ENCODE measurements at places on chromosomes 6 and 20. TPM values are rescaled to one million over a fixed set of nuclear protein-coding genes. Genes with fewer than 3 reads are reported as not detected.

GRCh38 chr6:43287717-43288679 lies 10.1 kb upstream of the SLC22A7 start:
- H3K4me3 ChIP-seq = no peak overlapping the region
- no peaks in the 10 kb centered on the region for H3K36me3 ChIP-seq

- no peaks in the 10 kb centered on the region for H3K36me3 ChIP-seq
- no peak overlapping the region for H3K4me3 ChIP-seq
- no peaks in the 10 kb centered on the region for H3K27me3 ChIP-seq
Observed at GRCh38 chr20:50725724-50726005, 5.7 kb upstream of the PARD6B start.

DNA sequence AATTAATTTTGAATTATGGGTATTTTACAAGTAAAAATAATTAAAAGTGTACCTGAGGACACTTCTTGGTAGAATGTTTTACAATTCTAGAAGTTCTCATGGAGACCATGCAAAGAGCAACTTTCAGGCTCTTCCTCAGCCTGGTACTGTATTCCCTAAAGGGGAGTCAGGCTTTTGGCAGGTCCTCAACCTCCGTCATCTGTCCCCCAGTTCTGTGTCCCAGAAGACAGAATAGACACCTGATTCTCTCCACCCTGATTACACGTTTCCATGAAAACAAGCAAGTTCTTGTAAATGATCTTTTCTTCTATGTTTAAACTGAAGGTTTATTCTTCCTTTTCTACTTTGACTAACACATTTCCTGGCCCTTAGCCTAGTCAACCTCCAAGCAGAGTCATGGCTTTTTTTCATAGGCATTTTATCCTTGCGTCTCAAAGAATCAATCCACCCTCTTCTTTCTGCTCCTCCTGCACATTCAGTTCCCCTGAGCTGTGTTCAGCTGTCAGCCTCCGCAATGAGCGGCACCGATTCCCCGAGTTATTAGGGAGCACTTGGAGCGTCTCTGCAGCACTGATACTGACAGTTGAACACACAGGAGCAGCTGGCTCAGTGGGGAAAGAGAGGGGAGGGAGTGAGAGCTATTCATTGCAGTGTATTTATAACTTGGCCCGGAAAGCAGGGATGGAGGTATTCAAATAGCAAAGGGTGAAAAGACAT lies 1082.4 kb upstream of the MAP3K7 start:
- H3K4me1 ChIP-seq = no peaks in the 10 kb centered on the region
- H3K4me3 ChIP-seq = no peak overlapping the region
- H3K27ac ChIP-seq = no peak overlapping the region
- H3K27me3 ChIP-seq = no peaks in the 10 kb centered on the region
- DNase-seq = no peak

DNA sequence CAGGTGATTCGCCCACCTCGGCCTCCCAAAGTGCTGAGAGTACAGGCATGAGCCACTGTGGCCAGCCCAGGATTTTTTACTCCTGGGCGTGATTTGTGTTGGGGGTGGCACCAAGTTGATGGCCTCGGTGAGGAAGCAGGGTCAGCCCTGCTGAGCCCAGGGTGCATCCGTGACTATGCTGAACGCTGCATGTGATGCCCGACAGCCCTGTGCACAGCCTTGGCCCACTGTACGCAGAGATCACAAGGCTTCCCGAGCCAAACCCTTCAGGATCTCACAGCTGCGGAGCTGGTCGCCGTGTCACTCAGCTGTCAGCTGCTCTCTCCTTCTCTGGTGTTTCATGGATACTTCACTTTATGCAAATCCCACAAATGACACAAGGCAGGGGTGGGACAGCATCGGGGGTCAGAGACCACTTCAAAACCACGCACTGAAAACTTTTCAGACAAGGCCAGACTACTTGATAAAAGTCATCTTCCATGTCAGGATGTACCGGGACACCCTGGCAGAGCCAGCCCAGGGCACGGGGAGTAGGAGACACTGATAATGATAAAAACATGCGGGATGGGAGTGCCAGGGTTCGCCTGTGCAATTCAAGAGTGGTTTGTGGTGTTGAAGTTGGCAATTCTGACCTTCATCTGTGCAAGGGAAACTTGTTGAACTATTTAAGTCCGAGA lies 31.2 kb upstream of the RPS6KA2 start:
- H3K4me3 ChIP-seq = no peak overlapping the region
- H3K27ac ChIP-seq = no peak overlapping the region
- H3K27me3 ChIP-seq = no peaks in the 10 kb centered on the region
- no peak for DNase-seq
- H3K36me3 ChIP-seq = no peaks in the 10 kb centered on the region
- no peaks in the 10 kb centered on the region for H3K4me1 ChIP-seq

The TINAG gene
- total RNA-seq = not detected
